Naive thymus-derived CD4-positive, alpha-beta T cell (primary cell): ENCODE measurements at places on chromosomes 3 and 15.

DNA sequence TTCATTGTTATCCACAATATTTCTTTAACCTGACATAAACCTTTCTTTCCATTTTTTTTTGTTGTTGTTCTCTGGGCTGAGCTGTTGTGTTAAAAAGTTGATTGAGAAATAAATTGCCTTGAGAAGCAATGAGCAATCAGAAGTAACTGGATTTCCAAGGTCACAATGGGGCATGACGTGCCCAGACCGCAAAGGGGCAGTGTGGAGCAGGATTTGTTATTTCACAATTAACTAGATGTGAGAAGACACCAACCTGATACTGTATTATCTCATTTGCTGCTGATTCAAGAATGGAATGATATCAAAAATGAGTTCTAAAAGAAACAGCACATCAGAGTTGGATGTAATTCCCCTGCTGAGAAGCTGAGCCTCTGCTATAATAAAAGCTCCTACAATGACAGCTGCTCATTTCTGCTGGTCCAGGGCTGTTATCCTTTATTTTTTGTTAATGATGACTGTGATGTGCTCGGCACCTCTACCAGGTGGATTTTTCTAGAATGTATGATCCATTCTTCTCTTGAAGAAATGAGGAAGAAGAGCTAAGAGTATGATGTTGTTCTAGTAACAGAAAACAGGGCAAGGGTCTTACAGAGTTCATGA lies 28.1 kb downstream of the CPNE4 start:
- no peak for DNase-seq

GRCh38 chr3:184099806-184100686 lies 3.2 kb downstream of the HTR3E start:
- no peak for DNase-seq

- DNase-seq, result no peak
Measured at GRCh38 chr15:43318990-43319771, 11.2 kb downstream of the LCMT2 start.

DNA sequence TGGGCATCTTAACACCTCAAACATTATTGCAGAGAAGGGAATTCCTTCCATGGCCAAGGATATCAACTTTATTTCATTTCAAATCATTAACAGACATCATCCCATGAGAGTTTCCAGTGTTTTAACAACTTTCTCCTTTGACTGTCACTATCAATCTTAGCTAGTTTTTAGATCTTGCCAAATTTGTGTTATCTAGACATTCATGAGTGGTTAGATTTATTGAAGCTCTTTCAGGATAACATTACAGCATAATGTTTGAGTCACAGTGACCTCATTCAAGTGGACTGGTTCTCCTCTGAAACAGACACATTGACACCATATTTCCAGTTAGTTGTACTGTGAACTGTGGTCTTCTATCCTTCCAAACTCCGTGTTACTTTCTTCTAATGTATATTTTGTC lies 8.6 kb upstream of the TNFAIP8L3 start:
- DNase-seq, result no peak

- no peak for DNase-seq
Measured at GRCh38 chr3:34483311-34483887, 685.0 kb downstream of the PDCD6IP start.

DNA sequence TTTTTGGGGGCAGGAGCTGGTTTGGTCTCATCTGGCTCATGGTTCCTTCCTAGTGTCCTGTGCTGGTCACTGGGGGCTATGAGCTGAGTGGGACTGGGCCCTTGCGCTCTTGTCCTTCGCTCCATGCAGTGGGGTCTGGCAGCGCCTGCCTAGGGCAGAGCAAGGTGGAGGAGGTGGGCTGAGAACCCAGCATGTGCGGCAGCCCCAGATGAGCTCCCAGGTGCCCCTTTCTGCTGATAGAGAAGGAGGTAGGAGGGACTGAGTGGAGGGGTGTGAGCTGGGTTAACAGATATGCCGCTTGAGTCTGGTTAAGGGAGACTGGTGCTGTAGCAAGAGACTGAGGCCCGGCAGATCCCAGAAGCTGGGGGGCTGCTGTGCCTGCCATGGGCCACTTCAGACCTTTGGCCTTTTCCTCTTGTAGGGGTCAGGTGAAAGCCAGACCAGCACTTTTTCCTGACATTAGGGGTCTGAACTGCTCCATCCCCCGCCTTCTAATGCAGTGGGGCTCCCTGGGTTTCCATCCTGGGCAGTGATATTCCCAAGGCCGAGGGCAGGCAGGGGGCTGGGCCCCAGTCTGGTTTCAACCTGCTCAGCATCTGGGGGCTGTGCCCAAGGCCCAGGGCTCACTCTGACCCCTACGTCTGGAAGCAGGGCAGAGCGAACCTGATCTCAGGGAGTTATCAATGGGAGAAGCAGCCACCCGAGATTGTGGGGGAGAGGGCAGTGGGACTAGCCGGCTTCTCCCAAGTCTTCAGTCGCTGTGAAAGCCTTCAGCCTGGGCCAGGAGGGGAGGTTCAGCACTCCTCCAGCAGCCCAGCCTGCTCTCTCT lies 62.9 kb upstream of the PRR23C start:
- DNase-seq, result no peak

DNA sequence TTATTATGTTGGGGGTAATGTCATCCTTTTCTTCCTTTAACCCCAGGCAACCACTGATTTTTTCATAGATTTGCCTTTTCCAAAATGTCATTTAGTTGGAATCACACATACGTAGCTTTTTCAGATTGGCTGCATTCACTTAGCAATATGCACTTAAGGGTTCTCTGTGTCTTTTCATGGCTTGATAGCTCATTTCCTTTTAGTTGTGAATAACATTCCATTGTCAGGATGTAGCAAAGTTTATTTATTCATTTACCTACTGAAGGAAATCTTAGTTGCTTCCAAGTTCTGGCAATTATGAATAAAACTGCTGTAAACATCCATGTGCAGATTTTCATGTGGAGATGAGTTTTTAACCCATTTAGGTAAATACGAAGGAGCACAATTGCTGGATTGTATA lies 125.4 kb downstream of the AGBL1 start:
- no peak for DNase-seq

DNA sequence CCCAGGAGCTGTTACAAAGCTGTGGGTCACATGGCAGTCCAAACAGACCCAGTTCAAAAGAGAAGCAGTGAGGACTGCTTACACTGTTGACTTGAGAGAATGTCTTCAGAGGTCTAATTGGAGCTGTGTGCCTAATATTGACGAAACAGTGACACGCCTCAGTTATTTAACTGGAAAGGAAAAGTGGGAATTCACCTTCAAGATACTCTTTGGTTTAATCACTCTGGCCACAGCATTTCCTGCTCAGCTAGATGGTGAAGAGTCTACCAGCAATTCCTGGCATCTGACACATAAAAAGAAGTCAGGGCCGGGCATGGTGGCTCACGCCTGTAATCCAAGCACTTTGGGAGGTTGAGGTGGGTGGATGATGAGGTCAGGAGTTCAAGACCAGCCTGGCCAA lies 326.4 kb downstream of the SV2B start:
- DNase-seq, result no peak

DNA sequence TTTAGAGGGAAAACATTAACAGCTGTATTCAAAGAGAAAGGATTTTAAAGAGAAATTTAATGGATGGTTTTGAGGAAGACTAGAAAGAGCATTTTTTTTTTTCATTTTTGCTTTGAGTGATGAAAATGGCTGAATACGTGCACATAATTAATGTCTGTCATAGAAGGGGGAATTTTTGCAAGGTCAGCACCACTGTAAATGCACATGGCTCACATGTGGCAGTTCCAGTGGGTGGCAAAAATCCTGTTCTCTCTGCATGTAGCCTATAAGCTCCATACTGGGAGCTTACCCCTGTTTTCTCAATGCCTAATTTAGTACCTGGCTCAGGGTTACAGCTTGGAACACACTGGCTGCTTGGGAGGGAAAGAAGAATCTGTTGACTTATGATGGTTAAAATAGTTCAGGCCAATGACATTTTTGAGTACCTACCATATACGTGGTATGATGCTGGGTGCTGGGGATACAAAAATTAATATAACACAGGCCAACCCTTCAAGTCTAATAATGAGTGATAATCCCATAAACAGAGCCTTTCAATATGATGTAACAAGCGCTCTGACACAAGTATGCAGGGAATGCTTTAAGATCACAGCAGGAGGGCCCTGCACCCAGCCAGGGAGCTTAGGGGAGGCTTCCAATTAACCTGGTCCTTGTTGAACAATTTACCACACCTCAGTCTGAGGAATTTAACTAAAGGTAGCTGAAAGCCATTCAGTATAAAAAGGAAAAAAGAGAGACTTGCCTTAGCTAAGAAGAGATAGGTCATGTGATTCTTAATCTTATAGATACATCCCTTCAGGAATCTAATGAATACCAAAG lies 33.0 kb downstream of the HSPBAP1 start:
- no peak for DNase-seq
